A549 treated with RU486 at 1 μM for 4 hours (cell line): ENCODE measurements at places on chromosomes 12 and 14. TPM values are rescaled to one million over a fixed set of nuclear protein-coding genes. Genes with fewer than 3 reads are reported as not detected.

TMEM132C gene
- total RNA-seq, result not detected in 5 replicates

SLC25A47 gene
- not detected in 5 replicates for total RNA-seq

POTEG gene
- not detected in 5 replicates for total RNA-seq

TPH2 gene
- not detected in 5 replicates for total RNA-seq

TBC1D30 gene
- total RNA-seq, result 1.7 to 2.5 TPM (median 1.9 TPM) in 5 replicates

KCNMB4 gene
- total RNA-seq, result 0.13 to 0.57 TPM (median 0.27 TPM) in 5 replicates

LRCOL1 gene
- not detected in 5 replicates for total RNA-seq

CLEC6A gene
- not detected in 5 replicates for total RNA-seq

ASCL1 gene
- total RNA-seq, result not detected in 5 replicates

ALKBH1 gene
- total RNA-seq, result 13.8 to 17.4 TPM (median 16.1 TPM) in 5 replicates

CIROP gene
- not detected in 5 replicates for total RNA-seq

CIDEB gene
- 0.15 to 1.00 TPM (median 0.20 TPM) in 5 replicates for total RNA-seq

DPY19L2 gene
- 1.1 to 2.6 TPM (median 1.8 TPM) in 5 replicates for total RNA-seq

CFAP54 gene
- total RNA-seq, result 0.91 to 1.4 TPM (median 1.1 TPM) in 5 replicates

B3GNT4 gene
- total RNA-seq, result 0.21 to 0.80 TPM (median 0.53 TPM) in 5 replicates

SERPINA1 gene
- total RNA-seq, result 0.45 to 3.1 TPM (median 0.61 TPM) in 5 replicates

TNFAIP2 gene
- total RNA-seq, result 298 to 395 TPM (median 349 TPM) in 5 replicates

KRT81 gene
- total RNA-seq, result 2,796 to 3,933 TPM (median 3,447 TPM) in 5 replicates

TC2N gene
- 0.51 to 0.72 TPM (median 0.65 TPM) in 5 replicates for total RNA-seq

KLRC2 gene
- total RNA-seq, result 0.87 to 2.1 TPM (median 1.4 TPM) in 5 replicates

MYF6 gene
- total RNA-seq, result not detected in 5 replicates

ZC3H10 gene
- 2.4 to 3.7 TPM (median 2.8 TPM) in 5 replicates for total RNA-seq

DCN gene
- not detected in 5 replicates for total RNA-seq

ANKS1B gene
- 0.13 to 0.73 TPM (median 0.46 TPM) in 5 replicates for total RNA-seq

ALDH2 gene
- total RNA-seq, result 65.7 to 97.2 TPM (median 91.6 TPM) in 5 replicates

GOLGA5 gene
- total RNA-seq, result 20.0 to 31.1 TPM (median 26.8 TPM) in 5 replicates

LMBR1L gene
- 11.4 to 17.1 TPM (median 12.8 TPM) in 5 replicates for total RNA-seq

WSCD2 gene
- total RNA-seq, result not detected in 5 replicates

MFAP5 gene
- total RNA-seq, result 0.17 to 0.36 TPM (median 0.26 TPM) in 3 of 5 replicates, not detected in the others

NR1H4 gene
- 0.07 TPM in 1 of 5 replicates, not detected in the others for total RNA-seq

CEP290 gene
- 5.4 to 7.3 TPM (median 6.5 TPM) in 5 replicates for total RNA-seq

TRPV4 gene
- total RNA-seq, result 0.08 to 0.17 TPM (median 0.10 TPM) in 5 replicates

PKP2 gene
- 1.8 to 3.2 TPM (median 2.4 TPM) in 5 replicates for total RNA-seq

SUOX gene
- 7.0 to 9.4 TPM (median 8.1 TPM) in 5 replicates for total RNA-seq

DDX47 gene
- 79.4 to 111 TPM (median 89.0 TPM) in 5 replicates for total RNA-seq

BRMS1L gene
- total RNA-seq, result 7.9 to 14.6 TPM (median 11.2 TPM) in 5 replicates

ESR2 gene
- total RNA-seq, result 0.03 TPM in 1 of 5 replicates, not detected in the others

M6PR gene
- 153 to 182 TPM (median 161 TPM) in 5 replicates for total RNA-seq

BCL2L14 gene
- total RNA-seq, result not detected in 5 replicates

CLEC7A gene
- not detected in 5 replicates for total RNA-seq

SVOP gene
- not detected in 5 replicates for total RNA-seq

MOK gene
- 23.5 to 26.1 TPM (median 24.2 TPM) in 5 replicates for total RNA-seq

KRT75 gene
- total RNA-seq, result 0.11 to 0.35 TPM (median 0.24 TPM) in 5 replicates
